Melanocyte of skin (primary cell): ENCODE measurements at places on chromosomes 2 and 18. TPM values are rescaled to one million over a fixed set of nuclear protein-coding genes. Genes with fewer than 3 reads are reported as not detected.

The MEIS1 gene
- 13.0 and 19.1 TPM in 2 replicates for total RNA-seq

The ARHGEF33 gene
- total RNA-seq: 0.15 and 0.33 TPM in 2 replicates

The ZC3H8 gene
- 4.8 and 6.9 TPM in 2 replicates for total RNA-seq

The IL36B gene
- total RNA-seq: not detected in 2 replicates

The NOL4 gene
- total RNA-seq: not detected in 2 replicates

The HOXD8 gene
- total RNA-seq: under 0.01 TPM in 1 of 2 replicates, not detected in the other

The MYL1 gene
- not detected in 2 replicates for total RNA-seq

The IL1F10 gene
- not detected in 2 replicates for total RNA-seq

The CNDP1 gene
- total RNA-seq: not detected in 2 replicates

The WNT10A gene
- total RNA-seq: not detected in 2 replicates

The RNF138 gene
- total RNA-seq: 18.9 and 24.8 TPM in 2 replicates

The NOSTRIN gene
- not detected in 2 replicates for total RNA-seq

The RSAD2 gene
- total RNA-seq: 52.6 and 98.9 TPM in 2 replicates

The ANKRD39 gene
- total RNA-seq: 31.0 and 34.1 TPM in 2 replicates

The MYCN gene
- total RNA-seq: not detected in 2 replicates

The LIPG gene
- total RNA-seq: under 0.01 and 0.36 TPM in 2 replicates

The GLI2 gene
- under 0.01 TPM in 1 of 2 replicates, not detected in the other for total RNA-seq

The PCARE gene
- under 0.01 TPM in 2 replicates for total RNA-seq

The SIGLEC15 gene
- under 0.01 and 0.15 TPM in 2 replicates for total RNA-seq

The COL3A1 gene
- total RNA-seq: 1.00 and 1.2 TPM in 2 replicates

The VIL1 gene
- not detected in 2 replicates for total RNA-seq

The REG3A gene
- not detected in 2 replicates for total RNA-seq

The EPG5 gene
- 44.6 and 56.5 TPM in 2 replicates for total RNA-seq
